ENCODE measurements at places on chromosomes 4 and X. TPM values are rescaled to one million over a fixed set of nuclear protein-coding genes. Genes with fewer than 3 reads are reported as not detected.

DNA sequence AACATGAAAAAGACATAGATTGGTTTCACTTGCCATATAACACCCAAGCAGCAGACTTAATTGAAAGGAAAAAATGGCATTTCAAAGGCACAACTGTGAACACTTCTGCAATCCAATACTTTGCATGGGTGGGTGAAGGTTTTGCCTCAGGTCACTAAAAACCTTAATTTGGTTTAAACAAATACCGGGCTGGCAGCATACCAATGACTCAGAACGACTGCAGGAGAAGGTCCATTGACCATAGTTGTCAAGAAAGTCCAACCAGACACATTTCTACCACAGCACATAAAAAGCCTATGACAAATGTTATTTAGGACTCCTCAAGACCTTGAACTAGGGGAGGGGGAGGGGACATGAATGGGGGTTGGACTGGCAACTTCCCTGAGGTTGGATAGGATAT lies 183.6 kb upstream of the TRPC5 start:
- DNase-seq, result no peak

GRCh38 chr4:10015140-10015753 lies 6.0 kb downstream of the SLC2A9 start:
- DNase-seq, result no peak

RNF128 gene
- 1.2 TPM for total RNA-seq

AWAT2 gene
- not detected for total RNA-seq

LDB2 gene
- 0.75 TPM for total RNA-seq

Data from epithelial cell of proximal tubule (primary cell).